ENCODE measurements at places on chromosomes 1 and 21.

- no peak for DNase-seq
Measured at GRCh38 chr1:217078078-217078690, 355.0 kb upstream of the ESRRG start.

DNA sequence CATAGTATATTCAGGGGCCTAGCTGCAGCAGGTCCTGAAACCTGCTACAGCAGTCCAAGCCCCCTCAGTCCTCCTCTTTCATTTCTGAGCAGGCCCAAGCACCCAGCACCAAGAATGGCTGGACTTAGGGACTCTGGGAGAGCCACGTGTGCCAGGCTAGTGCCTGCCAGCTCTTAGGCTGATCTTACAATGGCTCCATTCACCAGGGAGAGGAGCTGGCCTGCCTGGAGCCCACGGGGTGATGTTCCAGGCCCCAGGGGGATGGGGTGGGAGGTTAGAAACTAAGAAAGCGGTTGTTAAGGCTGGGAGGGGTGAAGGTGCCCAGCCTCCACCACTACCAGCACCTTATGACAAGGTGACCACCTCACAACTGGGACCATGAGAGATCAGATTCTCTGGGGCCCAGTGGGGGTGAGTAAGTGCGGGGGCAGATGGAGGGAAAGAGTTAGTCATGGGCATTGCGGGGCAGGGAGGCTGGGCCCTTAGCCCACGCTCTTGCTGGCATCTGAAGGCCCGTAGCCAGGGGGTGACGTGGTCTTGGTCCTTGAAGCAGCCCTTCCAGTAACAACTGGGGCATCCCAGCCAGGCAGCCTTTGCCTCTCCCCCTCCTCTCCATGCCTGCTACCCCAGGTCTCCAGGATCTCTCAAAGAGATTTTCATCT, 30.3 kb upstream of the CLIC4 start:
- DNase-seq = no peak

GRCh38 chr1:96804648-96805047, 83.1 kb downstream of the PTBP2 start:
- DNase-seq = no peak

- no peak for DNase-seq
Measured at GRCh38 chr1:163063143-163063542, 6.0 kb upstream of the RGS4 start.

DNA sequence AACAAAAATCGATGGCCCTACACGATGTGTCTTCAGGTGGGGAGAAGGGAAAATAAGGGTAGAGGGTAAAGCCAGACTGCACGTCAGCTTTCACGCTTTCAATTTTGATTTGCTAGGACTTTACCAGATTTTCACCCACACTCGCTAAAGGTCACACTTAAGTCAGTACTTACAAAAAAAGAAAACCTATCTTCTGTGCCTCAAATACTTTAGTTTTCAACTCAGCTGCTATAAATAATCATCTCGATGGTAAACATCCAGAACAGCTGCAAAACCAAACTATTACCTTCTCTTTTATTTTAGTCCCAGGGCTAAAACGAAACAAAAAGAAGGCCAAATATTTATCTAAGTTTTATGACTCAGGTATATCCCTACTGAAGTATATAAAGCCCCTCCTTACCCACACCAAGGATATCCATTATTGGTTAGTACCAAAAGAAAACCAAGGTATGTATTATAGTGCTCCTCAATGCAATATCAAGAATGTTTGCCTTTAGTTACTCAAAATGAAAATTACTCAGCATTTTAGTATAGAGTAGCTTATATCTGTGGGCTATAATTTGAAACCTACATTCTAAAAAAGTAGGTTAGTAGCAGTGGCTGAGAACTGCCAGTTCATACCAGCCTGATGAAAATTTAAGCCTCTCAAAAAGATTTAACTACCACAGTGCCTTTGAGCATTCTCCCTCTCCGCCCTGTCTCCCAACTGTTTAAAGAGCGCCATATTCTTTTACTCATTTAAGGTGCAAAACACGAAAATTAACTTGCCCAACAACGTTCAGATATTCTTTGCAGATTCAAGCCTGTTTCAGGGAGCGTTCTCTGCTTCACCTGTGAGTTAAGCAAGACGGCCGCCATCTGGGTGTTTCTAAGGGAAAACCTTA, 1.5 kb downstream of the CSDE1 start:
- no peak for DNase-seq

- peak; percentile 28 for DNase-seq
Measured at GRCh38 chr1:75615613-75616435, 4.9 kb upstream of the SLC44A5 start.

DNA sequence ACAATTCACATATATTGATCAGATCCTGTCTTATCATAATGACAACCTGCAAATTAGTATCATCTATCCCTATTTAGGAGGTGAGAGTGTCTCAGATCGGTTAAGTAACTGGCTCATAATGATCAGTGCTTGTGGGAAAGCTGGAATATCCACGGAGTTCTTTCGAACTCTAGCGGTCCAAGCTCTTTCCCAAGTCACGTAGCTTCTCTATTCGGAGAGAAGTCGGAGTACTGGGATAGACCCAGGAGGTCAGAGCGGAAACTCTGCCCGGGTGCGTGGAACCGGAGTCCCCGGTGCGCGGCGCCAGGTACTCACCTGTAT, 339 bp downstream of the PTGS2 start:
- DNase-seq = no peak

- peak; percentile 98 for DNase-seq
Measured at GRCh38 chr1:24930260-24931145, at the start of gene RUNX3. RUNX3 (minus strand) TSS chr1:24930276; CDS start chr1:24929868, 408 bp downstream.

GRCh38 chr1:206958144-206958543, 11.9 kb upstream of the PIGR start:
- no peak for DNase-seq

GRCh38 chr1:58201492-58202106, 344.9 kb downstream of the OMA1 start:
- DNase-seq = no peak

DNA sequence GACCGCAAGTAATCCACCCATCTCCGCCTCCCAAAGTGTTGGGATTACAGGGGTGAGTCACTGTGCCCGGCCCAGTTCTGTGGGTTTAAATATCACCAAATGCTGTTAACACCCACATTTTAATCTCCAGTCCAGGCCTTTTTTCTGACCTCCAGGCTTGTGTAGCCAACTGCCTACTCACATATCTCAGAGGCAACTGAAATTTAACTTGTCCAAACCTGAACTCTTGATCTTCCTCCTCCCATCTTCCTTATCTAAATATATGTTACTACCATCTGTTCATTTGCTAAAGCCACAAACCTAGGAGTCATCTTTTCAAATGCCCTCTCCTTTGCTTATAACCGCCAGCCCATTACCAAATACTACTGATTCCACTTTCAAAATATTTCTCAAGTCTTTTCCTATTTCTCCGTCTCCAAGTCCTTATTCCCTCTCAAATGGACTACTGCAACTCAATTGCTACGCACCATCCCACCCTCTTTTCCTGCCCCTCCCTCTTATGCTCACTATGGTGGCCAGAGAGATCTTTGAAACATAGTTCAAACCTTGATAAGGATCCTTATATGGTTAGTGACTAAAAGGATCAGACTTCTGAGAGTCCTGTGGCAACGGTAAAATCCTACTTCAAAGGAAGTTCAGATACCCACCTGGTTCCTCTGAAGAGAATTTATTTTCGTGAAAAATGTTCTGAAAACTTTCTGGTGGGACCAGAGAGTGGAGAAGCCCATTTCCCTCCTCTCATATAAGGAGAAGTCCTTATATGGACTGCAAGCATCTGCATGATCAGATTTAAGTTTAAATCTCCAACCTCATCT, 78.5 kb upstream of the CDC42BPA start:
- DNase-seq = no peak

DNA sequence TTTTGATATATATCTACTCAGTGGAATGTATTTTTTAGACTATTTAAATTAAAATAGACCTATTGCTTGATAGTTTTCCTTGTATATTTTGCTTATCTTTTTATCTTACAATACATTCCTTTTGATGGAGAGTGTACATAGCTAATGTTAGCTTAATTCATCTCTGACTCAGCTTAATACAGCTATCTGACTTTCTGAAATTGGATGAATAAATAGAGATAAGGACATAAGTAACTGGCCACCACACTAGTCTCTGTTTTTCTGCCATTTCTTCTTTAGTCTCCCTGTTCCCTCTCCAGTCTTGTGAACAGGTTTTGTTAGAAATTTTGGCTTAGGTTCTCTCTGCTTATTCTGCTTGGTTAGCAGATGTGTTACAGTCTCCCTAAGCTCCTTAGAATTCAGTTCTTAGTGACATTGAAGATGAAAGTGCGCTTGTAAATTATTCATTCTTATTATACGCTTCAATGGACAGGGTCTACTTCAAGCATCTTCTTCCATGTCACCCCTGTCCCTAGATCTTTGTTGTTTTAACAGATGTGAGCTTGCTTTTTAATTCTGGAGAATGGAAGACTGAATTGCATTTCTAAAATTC, 59.6 kb downstream of the XPR1 start:
- DNase-seq = no peak

- DNase-seq = no peak
Measured at GRCh38 chr21:15141261-15141970, 76.6 kb upstream of the NRIP1 start.

GRCh38 chr1:163163163-163163562, 39.6 kb downstream of the RGS5 start:
- DNase-seq = no peak

DNA sequence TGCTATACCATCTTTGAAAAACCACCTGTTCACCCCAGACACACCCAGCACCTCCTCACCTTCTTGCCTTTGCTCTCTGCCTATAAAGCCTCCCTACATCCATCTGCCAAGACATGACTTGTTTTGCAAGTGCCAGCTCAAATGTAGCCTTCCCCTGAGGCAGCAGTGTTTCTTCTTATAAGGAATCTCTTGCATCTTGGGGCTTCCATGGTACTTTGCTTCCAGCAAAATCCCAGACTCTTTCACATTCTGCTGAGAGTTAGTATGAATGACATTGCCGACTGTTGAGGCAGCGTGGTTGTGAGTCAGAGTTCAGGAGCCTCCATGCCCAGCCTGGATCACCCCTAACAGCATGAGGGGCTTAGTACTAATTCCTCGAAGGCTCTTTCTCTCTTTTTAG, 217.4 kb upstream of the RUNX1 start:
- no peak for DNase-seq

- DNase-seq = no peak
Measured at GRCh38 chr1:223140611-223141405, 2.2 kb downstream of the TLR5 start.

DNA sequence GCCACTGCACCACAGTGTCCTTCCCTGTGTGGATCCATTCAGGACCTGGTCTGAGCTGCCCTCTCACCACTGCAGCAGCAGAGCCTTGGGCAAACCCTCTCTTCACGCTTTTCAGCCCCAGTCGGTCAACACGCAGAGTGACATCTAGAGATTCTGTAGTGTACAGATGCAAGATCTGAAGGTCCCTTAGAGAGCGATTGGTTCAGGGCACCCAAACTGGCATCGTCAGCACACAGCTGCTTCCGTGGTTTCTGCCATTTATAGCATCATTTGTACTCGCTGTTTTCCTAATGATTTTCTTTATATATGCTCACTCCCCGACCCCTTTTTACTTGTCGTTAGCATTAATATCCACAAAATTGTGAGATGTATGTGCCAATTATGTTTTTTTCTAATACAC, 1.5 kb upstream of the ASCL5 start:
- no peak for DNase-seq
